Posterior vena cava (tissue), 2 donors: ENCODE measurements at places on chromosomes 1 and 21. TPM values are rescaled to one million over a fixed set of nuclear protein-coding genes. Genes with fewer than 3 reads are reported as not detected.
A peak's percentile ranks its signal among the peaks of the same experiment; 100 is the strongest.

SLFNL1 gene
- 0.38 TPM for total RNA-seq

RIPPLY3 gene
- not detected for total RNA-seq

DNA sequence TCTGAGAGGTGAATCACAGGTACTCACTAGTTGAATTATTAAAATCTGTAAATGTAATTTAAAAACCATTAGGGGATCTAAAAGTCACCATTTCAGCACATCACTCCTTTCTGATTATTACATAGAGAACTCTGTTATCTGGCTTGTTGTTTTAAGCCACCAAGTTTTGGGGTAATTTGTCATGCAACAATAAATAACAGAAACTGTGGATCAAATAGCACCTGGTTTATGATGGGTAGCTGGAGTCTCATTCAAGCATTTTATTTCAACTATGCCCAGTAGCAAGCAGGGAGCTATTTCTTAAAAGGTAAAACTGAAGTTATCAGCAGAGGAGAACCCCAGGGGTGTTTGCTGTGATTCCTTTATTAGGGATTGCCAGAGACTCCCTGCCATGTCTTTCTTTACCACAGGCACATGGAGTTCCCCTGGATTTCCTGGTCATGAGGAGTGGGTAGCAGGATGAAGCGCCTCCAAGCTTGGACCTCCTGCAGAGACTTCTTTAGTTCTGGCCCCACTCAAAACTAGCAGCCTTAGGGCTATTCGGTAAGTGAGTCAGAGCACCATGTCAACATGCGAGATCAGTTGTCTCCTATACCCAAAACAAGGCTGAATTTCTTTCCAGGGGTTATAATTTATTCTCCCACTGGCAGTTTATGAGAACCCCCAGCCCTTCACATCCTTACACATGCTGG, 179.2 kb downstream of the GIPC2 start:
- DNase-seq, result no peak

- no peak for DNase-seq
Observed at GRCh38 chr1:187264995-187265602, 436.4 kb downstream of the PLA2G4A start.

SELENBP1 gene
- total RNA-seq, result 50.4 TPM

- no peak for DNase-seq
Observed at GRCh38 chr1:192803501-192803900, 5.3 kb upstream of the RGS2 start.

GRCh38 chr1:116585886-116586285, 15.1 kb upstream of the CD58 start:
- no peak for DNase-seq

DNA sequence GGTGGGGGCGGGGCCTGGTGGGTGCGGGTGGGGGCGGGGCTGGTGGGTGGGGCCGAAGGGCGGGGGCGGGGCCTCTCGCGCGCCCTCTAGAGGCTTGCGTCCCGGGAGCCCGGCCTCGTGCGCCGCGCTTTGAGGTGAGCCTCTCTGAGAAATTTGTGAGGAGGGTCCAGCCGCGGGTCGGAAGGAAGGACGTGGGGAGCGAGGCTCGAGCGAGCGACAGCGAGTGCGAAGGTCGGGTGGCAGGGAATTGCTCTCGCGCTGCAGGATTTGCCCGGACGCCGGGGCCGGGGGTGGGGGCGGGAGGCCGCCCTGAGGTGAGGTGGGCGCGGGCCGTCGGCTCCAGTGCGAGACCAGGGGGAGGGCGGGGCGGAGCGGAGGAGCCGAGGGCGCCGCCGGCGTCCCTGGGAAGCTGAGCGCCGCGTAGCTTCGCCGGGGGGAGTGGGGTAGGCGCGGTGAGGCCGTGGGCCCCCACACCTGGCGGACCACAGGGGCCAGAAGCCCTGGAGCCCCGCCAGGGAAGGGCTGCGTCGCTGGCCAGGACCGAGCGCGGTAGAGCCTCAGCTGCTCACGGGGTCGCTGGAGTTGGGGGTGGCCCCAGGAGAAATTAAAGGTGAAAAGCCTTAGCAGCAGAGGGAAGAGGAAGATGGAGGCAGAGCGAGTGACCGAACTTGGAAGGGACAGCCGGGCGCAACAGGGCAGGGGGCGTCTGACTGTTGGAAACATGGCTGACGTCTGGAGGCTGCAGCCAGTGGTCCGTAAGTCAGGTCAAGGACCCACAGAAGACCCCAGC, 754 bp upstream of the LSS start:
- no peak for DNase-seq

DNA sequence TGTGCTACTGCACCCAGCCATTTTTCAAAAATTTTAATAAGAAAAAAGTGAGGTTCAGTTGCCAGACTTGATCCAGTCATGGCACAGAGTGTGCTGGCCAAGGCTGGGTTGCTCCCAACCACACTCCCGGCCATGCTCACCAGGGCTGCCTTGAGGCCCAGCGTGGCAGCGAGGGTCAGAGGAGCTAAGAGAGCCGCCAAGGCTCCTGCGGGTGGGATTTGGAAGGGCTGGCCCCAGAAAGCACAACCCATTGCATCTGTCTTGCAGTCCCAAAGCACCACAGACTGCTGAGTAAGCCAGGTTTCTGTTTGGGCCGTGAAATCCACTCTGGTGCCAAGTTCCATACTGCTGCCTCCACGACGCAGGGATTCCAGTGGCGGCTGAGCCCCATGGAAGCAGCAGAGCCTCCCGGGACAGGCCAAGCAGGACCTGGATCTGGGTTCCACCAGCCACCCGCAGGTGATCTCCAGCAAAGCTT, 22.6 kb downstream of the ZBTB17 start:
- DNase-seq, result peak; percentile 57

TRMT13 gene
- 12.6 TPM for total RNA-seq

- no peak for DNase-seq
Observed at GRCh38 chr1:208803011-208803811, 559.0 kb upstream of the PLXNA2 start.

GRCh38 chr21:35635994-35636393, 424.3 kb downstream of the SETD4 start:
- no peak for DNase-seq

DNA sequence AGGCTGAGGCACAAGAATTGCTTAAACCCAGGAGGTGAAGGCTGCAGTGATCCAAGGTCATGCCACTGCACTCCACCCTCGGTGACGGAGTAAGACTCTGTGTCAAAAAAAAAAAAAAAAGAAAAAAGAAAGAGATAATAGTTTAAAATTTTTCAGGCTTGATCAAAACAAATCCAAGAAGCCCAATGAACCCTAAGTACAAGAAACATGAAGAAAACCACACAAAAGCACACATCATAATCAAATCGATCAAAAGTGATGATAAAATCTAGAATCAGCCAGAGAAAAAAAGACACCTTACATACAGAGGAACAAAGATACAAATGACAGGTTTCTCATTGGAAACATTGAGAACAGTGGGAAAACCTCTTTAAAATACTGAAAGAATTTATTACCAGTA, 31.5 kb downstream of the LDLRAD1 start:
- no peak for DNase-seq

DNA sequence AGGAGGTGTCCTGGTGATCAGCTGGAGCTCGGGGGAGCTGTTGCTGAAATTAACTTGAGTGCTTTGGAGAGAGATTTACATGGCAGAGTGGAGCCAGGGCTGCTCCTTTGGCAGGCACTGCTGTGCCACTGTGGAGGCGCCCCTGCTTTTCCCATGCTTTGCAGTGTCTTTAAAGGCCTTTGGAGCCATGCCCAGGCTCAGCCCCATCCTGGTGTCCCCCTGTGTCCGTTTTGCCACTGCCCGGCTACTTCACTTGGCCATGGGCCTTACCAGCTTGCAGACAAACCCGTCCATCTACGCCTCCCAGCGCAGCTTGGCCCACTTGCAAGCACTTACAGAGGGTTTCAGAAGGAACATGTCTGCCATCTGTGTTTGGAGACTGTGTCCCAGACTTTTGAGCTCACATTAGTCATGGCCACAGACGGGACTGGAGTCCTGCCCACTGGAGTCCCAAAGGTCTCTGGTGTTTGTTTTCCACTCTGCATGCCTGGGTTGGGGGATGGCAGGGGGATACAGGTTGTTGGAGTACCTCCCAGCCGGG, 18.2 kb upstream of the LAMTOR5 start:
- peak; percentile 88 for DNase-seq

DNA sequence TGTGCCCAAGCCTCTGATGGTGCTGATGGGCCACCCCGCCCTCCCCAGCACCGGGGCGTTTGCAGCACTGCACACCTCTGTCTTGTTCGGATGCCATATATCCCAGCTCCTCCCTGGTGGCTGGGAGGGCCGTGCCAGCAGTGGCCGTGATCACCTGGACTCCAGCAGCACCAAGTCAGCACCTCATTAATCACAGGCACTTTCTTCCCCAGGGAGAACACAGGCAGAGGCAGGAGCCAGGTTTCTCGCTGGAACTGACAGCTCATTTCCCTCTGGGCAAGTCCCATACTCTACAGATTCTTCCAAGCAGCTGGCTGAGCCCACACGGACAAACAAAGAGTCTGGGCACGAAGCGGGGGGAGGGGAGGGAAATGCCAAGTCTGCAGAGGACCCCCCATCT, 141.7 kb upstream of the EDN2 start:
- no peak for DNase-seq

GRCh38 chr1:217140041-217140901, 417.0 kb upstream of the ESRRG start:
- DNase-seq, result no peak

TMPRSS2 gene
- 0.14 TPM for total RNA-seq

GRCh38 chr1:178931858-178932551, 61.1 kb upstream of the ANGPTL1 start:
- DNase-seq, result peak; percentile 94

GRCh38 chr1:162405800-162406199, 6.1 kb downstream of the SH2D1B start:
- DNase-seq, result no peak

- no peak for DNase-seq
Observed at GRCh38 chr1:116763787-116764465, 9.7 kb downstream of the CD2 start.

CELA3B gene
- not detected for total RNA-seq

DTL gene
- 0.74 TPM for total RNA-seq

GRCh38 chr1:20896826-20897225, 109.7 kb upstream of the HP1BP3 start:
- no peak for DNase-seq

C8A gene
- not detected for total RNA-seq

DNA sequence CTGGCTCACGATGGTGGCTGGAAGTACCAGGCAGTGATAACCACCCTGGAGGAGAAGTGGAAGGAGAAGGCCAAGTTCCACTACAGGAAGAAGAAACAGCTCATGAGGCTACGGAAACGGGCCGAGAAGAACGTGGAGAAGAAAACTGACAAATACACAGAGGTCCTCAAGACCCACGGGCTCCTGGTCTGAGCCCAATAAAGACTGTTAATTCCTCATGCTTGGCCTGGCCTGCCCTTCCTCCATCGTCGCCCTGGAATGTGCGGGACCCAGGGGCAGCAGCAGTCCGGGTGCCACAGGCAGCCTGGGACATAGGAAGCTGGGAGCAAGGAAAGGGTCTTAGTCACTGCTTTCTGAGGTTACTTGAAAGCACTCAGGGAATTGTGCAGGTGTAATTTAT, 10.8 kb downstream of the IL24 start:
- DNase-seq, result peak; percentile 55

GRCh38 chr1:58966917-58967740, 183.3 kb upstream of the JUN start:
- no peak for DNase-seq

- DNase-seq, result peak; percentile 31
Observed at GRCh38 chr1:33170351-33171274, 11.2 kb downstream of the TRIM62 start.

- no peak for DNase-seq
Observed at GRCh38 chr1:187854457-187854856, 1025.7 kb downstream of the PLA2G4A start.

DNA sequence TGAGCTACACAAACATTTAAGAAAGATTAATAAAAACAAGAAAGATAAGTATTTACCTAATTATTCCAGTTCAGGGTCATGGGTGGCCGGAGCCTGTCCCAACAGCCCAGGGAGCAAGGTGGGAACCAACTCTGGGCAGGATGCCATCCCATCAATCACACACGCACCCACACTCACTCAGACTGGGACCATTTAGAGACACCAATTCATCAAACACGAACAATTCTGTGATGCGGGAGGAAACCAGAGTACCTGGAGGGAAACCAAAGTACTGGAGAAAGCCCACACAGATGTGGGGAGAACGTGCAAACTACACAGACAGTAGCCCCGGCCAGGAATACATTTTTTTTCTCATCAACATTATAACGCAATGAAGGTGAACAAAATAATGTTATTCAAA, 16.2 kb downstream of the WASF2 start:
- no peak for DNase-seq

UBE2U gene
- not detected for total RNA-seq

DNA sequence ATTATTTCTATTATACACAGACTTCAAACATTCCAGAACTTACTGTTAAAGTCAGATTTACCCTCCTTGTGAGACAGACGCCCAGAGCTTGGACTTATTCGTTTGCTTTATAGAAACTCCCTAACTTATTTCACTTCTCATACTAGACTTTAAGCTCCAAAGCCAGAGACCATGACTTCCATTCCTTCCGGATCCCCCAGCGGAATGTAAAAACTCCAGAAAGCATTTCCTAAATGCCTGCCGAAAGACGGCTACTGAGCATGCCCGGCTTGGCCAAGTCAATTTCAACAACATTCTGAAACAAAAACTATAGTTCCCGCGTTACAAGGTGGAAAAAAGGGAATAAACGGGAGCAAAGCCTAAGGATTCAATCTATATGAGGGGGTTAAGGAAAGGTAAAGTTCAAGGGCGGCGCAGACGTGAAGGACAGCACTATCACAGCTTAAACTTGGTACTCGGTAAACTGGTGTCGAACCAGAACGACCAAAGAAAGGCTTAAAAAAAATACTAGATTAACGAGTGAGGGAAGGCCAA, 1.1 kb downstream of the USP48 start:
- DNase-seq, result peak; percentile 45

DNA sequence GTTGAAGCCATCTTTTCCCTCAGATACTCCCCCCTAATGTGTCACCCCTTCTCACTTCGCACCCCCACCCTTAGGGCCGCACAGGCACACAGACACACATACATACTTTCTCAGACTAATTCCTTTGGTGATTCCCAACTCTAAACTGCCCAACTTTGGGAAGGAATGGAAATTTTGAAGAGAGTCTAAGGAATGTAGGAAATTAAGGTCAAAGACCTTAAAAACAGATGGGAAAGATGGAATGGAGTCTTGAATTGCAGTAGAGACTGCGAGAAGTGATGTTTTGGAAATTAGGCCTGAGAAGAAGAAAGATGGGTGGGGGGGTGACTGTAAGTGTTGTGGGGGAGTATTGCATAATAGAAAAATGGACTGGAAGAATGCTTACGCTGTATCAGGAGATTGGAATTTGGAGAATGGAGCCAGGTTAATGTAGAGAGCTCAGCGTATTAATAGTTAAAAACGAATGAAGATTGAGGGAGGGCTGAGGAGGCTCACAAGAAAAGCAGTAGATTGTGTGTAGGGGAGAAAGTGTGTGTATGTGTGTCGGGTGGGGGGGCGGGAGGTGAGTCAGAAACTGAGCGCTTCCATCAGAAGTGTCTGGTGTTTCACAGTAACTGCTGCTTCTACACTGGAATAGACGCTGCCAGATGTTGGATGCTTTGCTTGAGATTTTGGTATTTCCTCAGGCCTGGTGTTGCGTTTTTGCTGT, 1.7 kb downstream of the PIP5K1A start:
- no peak for DNase-seq
